Colonic mucosa (tissue), 4 donors: ENCODE measurements at places on chromosomes 5 and 9. TPM values are rescaled to one million over a fixed set of nuclear protein-coding genes. Genes with fewer than 3 reads are reported as not detected.

DBH gene
- not detected for total RNA-seq

PCDHB5 gene
- total RNA-seq = 0.66 TPM

XRCC4 gene
- 8.7 TPM for total RNA-seq

GRCh38 chr5:173765029-173765644 is 123.0 kb upstream of the CPEB4 start:
- H3K27ac ChIP-seq = no peak overlapping the region
- DNase-seq = no peak
- H3K36me3 ChIP-seq = no peaks in the 10 kb centered on the region
- no peak overlapping the region for H3K4me3 ChIP-seq

DNA sequence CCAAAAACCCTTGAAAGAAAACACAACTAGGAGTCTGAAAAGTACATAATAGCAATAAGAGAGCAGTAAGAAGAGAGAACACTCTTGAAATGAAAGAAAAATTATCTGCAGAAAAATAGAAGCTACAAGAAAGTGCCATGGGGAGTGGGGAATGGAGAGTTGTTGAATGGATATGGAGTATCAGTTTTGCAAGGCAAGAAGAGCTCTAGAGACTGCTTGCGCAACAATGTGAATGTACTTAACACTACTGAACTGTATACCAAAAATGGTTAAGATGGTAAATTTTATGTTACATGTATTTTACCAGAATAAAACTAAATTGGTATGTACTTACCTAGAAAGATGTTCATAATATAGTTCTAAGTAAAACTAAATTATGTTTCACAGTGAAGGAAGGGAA is 54.8 kb upstream of the RASGRF2 start:
- H3K27ac ChIP-seq = no peak overlapping the region
- no peak overlapping the region for H3K4me3 ChIP-seq
- H3K27me3 ChIP-seq = no peaks in the 10 kb centered on the region
- DNase-seq = no peak
- H3K4me1 ChIP-seq = no peaks in the 10 kb centered on the region

DNA sequence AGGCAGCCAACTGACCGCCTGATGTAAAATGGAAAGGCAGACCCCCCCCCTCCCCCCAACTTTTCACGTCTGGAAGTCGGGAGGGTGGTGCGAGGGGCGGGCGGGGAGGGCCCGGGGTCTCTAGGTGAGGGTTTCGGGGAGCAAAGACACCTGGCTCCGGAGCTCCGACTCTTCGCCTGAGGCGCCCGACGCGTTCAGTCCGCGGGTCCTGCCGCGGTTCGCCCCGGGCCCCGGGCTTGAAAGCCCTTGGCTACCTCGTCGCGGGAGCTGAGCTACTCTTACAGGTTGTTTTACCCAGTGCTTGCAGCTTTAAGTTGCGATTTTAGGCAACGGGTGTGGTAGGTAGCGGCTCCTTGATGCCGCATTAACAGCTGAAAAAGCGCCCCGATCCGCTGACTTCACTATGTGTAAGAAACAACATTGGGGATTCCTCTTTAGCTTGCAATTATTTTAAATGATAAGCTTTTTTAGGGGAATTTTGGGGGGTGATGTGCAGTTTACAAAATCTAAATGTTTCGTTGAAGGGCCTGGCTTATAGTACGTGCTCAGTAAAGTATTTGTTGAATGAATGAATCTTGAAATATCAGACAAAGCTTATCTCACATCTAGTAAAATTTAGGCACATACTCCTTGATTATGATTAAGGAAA is 722 bp downstream of the CDC42SE2 start:
- H3K4me3 ChIP-seq = peak overlapping the region; percentile 91
- DNase-seq = peak; percentile 57
- H3K36me3 ChIP-seq = no peaks in the 10 kb centered on the region
- H3K27me3 ChIP-seq = no peaks in the 10 kb centered on the region
- peak overlapping the region; percentile 96 for H3K27ac ChIP-seq

- no peaks in the 10 kb centered on the region for H3K36me3 ChIP-seq
- H3K27ac ChIP-seq = peak overlapping the region; percentile 8
- H3K27me3 ChIP-seq = no peaks in the 10 kb centered on the region
- peak; percentile 75 for DNase-seq
- H3K4me1 ChIP-seq = no peaks in the 10 kb centered on the region
These were observed 86.0 kb downstream of the GCNT4 start for GRCh38 chr5:74966141-74967026.

DNA sequence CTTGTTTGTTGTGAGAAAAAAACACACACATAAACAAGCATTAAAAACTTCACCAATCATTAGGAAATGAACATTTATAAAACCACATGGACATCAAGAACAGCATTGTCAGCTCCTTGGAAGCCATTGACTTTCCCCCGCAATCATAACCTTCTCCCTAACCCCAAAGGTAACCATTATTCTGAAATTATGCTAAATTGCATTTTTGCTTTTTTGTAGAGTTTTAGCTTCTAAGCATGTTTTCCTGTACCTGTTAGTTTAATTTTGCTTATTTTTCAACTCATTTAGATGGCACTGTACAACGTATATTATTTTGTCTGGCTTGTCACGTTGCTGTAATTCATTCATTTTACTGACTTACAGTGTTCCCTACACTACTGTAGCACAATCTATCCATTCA is 36.8 kb downstream of the PDE6A start:
- no peaks in the 10 kb centered on the region for H3K36me3 ChIP-seq
- no peaks in the 10 kb centered on the region for H3K27me3 ChIP-seq
- no peak for DNase-seq
- H3K27ac ChIP-seq = no peak overlapping the region
- H3K4me3 ChIP-seq = no peak overlapping the region
- no peaks in the 10 kb centered on the region for H3K4me1 ChIP-seq

DNA sequence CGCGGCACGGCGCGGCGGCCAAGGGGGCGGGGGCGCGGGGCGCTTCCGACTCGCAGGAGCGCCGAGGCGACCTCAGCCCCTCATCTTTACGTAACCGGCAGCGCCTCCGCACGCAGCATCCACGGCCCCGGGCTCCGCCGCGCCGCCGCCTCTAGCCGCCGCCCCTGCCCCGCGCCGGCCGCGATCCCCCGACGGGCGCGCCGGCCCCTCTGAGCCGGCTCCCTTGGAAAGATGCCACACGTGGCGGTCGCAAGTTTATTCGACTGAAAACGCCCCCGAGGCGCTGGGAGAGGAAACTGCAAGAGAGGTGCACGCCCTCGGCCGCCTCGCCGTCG is 1.0 kb downstream of the KLF9 start:
- no peaks in the 10 kb centered on the region for H3K36me3 ChIP-seq
- H3K4me3 ChIP-seq = peak overlapping the region; percentile 65
- H3K4me1 ChIP-seq = peaks cover 7% of the 10 kb centered on the region
- no peak for DNase-seq
- H3K27me3 ChIP-seq = no peaks in the 10 kb centered on the region

DNA sequence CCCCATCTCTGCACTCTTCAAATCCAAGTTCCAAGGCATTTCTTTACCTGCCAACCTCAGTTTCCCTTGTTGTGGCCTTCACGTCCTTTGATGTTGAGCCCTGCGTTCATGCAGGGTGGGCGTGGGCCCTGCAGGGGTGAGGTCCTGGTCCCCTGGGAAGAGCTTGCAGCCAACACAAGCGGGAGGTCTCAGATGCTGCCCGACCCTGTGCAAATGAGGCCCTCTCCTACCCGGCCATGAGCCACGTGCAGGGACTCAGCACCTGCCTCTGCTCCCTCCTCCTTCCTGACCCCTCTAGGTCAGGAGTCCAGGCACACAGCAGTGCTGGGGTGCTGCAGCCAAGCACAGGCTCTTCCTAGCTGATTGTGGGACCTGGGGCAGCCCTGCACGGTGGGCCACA is 124.5 kb downstream of the ADAMTS2 start:
- DNase-seq = no peak
- no peak overlapping the region for H3K27ac ChIP-seq
- no peak overlapping the region for H3K4me3 ChIP-seq
- no peaks in the 10 kb centered on the region for H3K27me3 ChIP-seq

- no peaks in the 10 kb centered on the region for H3K36me3 ChIP-seq
- DNase-seq = no peak
- H3K4me1 ChIP-seq = no peaks in the 10 kb centered on the region
- H3K4me3 ChIP-seq = no peak overlapping the region
- no peaks in the 10 kb centered on the region for H3K27me3 ChIP-seq
These were observed 34.0 kb upstream of the AFAP1L1 start for GRCh38 chr5:149237662-149238061.

GRCh38 chr9:130444565-130445221 is at the start of gene ASS1:
TSS of gene ASS1 (plus strand) at chr9:130444961. CDS start at chr9:130452229, 7,268 bp downstream.
- DNase-seq = peak; percentile 91
- H3K36me3 ChIP-seq = no peaks in the 10 kb centered on the region
- H3K4me1 ChIP-seq = peaks cover 8% of the 10 kb centered on the region
- peak within 1 kb of the TSS; percentile 61 for H3K4me3 ChIP-seq
- no peaks in the 10 kb centered on the region for H3K27me3 ChIP-seq
- H3K27ac ChIP-seq = peak within 1 kb of the TSS; percentile 70

- H3K4me1 ChIP-seq = no peaks in the 10 kb centered on the region
- no peak overlapping the region for H3K27ac ChIP-seq
- DNase-seq = no peak
- H3K36me3 ChIP-seq = no peaks in the 10 kb centered on the region
- no peak overlapping the region for H3K4me3 ChIP-seq
- H3K27me3 ChIP-seq = no peaks in the 10 kb centered on the region
These were observed 30.5 kb upstream of the MSH3 start for GRCh38 chr5:80623999-80624398.

DNA sequence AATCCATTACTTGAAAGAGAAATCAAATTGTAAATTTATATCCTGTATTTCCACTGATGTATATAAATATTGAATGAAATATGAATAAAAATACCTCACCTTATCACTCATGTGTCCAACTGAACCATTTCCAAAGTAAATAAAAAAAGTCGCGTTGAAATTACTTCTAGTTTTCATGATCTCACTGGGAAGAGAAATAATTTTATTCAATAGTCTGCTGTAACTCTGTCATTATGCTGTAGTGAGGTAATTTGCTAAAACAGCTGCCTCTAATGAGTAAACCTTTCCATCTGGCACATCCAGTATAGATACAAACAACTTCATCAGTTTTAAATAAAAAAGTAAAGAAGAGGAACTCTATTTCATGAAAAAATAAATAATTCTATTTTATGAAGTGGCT is 611.5 kb downstream of the ZNF608 start:
- H3K36me3 ChIP-seq = no peaks in the 10 kb centered on the region
- no peaks in the 10 kb centered on the region for H3K27me3 ChIP-seq
- no peak for DNase-seq
- H3K4me1 ChIP-seq = no peaks in the 10 kb centered on the region
- no peak overlapping the region for H3K4me3 ChIP-seq

- no peaks in the 10 kb centered on the region for H3K27me3 ChIP-seq
- peak; percentile 20 for DNase-seq
- H3K4me1 ChIP-seq = no peaks in the 10 kb centered on the region
These were observed 500.0 kb upstream of the C9orf72 start for GRCh38 chr9:28073270-28073669.

GRCh38 chr5:146240951-146241350 is 37.5 kb downstream of the RBM27 start:
- no peaks in the 10 kb centered on the region for H3K4me1 ChIP-seq
- H3K36me3 ChIP-seq = no peaks in the 10 kb centered on the region
- no peak for DNase-seq
- no peak overlapping the region for H3K4me3 ChIP-seq
- H3K27me3 ChIP-seq = no peaks in the 10 kb centered on the region
